ENCODE measurements at places on chromosomes 2 and 18. TPM values are rescaled to one million over a fixed set of nuclear protein-coding genes. Genes with fewer than 3 reads are reported as not detected.

The GALNT3 gene
- 13.7 TPM for total RNA-seq

The GCG gene
- not detected for total RNA-seq

The LIMS3 gene
- total RNA-seq: 1.7 TPM

The VIL1 gene
- total RNA-seq: not detected

The ADRA2B gene
- 0.22 TPM for total RNA-seq

The KCNJ13 gene
- 7.5 TPM for total RNA-seq

The NEURL3 gene
- total RNA-seq: not detected

The CCDC68 gene
- total RNA-seq: 0.43 TPM

The SIX3 gene
- not detected for total RNA-seq

The MYCN gene
- total RNA-seq: 20.3 TPM

The CELF4 gene
- total RNA-seq: not detected

The IL1R1 gene
- 135 TPM for total RNA-seq

The MPPE1 gene
- total RNA-seq: 43.6 TPM

The GKN1 gene
- total RNA-seq: not detected

The SLC4A5 gene
- 1.2 TPM for total RNA-seq

The CRACDL gene
- 0.65 TPM for total RNA-seq

The MALT1 gene
- total RNA-seq: 51.4 TPM

The EFHD1 gene
- total RNA-seq: 3.8 TPM

The TNFAIP6 gene
- total RNA-seq: not detected

The ELOA2 gene
- total RNA-seq: not detected

The GNLY gene
- not detected for total RNA-seq

The POTEC gene
- not detected for total RNA-seq

The ZNF516 gene
- total RNA-seq: 12.1 TPM

The UCN gene
- total RNA-seq: 0.22 TPM

The ATOH8 gene
- 0.39 TPM for total RNA-seq

The NCL gene
- total RNA-seq: 75.4 TPM

The DNAJB2 gene
- total RNA-seq: 74.1 TPM

The ADAM17 gene
- 40.3 TPM for total RNA-seq

The TMEM17 gene
- total RNA-seq: 1.6 TPM

The FRZB gene
- not detected for total RNA-seq

The DBI gene
- total RNA-seq: 47.8 TPM

The DNER gene
- total RNA-seq: 7.9 TPM

The CRIM1 gene
- 276 TPM for total RNA-seq

The HOXD13 gene
- total RNA-seq: not detected

The RAB6C gene
- 1.2 TPM for total RNA-seq

The KYNU gene
- total RNA-seq: 0.98 TPM

The FHOD3 gene
- not detected for total RNA-seq

The SP3 gene
- 147 TPM for total RNA-seq

The BCL2 gene
- total RNA-seq: 0.39 TPM

The SLC19A3 gene
- total RNA-seq: 1.2 TPM

The PLCL1 gene
- total RNA-seq: 0.11 TPM

The SPATA3 gene
- not detected for total RNA-seq

The IL36A gene
- total RNA-seq: not detected

The NGEF gene
- 0.79 TPM for total RNA-seq

The ACTG2 gene
- total RNA-seq: 0.39 TPM

The MARCHF4 gene
- 0.39 TPM for total RNA-seq

The DOCK10 gene
- 0.76 TPM for total RNA-seq

The CCDC141 gene
- total RNA-seq: not detected

The TLX2 gene
- not detected for total RNA-seq
